ENCODE measurements at places on chromosomes 6 and 20.

- no peak for DNase-seq
Measured at GRCh38 chr6:126118058-126118755, 131.9 kb downstream of the TRMT11 start.

DNA sequence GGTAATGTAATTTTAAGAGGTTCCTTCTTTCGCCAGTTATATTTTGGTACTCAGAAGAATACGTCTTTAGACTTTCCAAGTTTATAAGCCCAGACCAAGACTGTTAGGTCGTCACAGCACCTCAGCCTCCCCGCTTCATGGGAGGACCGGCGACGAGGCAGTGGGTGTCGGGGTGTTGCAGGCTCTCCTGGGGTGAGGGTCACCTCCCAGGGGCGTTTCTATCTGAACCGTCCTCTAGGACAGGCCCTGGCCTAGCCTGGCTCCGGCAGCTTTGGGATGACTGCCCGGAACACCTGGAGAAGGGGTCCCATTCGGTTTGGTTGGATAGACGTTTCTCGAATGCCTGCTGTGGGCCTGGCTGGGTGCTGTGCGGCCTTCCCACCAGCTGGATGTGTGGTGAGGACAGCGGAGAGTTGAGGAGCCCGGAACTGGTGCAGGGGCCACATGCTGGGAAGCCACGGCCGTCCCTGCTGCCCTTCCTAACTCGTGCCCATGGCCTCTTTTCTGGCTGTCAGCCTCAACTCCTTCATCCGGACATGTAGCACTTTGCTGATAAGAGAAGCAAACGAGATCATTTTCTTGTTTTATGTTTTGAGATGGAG is 1.1 kb downstream of the OSBPL2 start:
- no peak for DNase-seq

GRCh38 chr6:109424946-109425345 is 15.5 kb downstream of the PPIL6 start:
- no peak for DNase-seq

GRCh38 chr20:59010995-59011873 is 4.2 kb upstream of the CTSZ start:
- no peak for DNase-seq

- no peak for DNase-seq
Measured at GRCh38 chr6:163828038-163828795, 413.7 kb downstream of the QKI start.

DNA sequence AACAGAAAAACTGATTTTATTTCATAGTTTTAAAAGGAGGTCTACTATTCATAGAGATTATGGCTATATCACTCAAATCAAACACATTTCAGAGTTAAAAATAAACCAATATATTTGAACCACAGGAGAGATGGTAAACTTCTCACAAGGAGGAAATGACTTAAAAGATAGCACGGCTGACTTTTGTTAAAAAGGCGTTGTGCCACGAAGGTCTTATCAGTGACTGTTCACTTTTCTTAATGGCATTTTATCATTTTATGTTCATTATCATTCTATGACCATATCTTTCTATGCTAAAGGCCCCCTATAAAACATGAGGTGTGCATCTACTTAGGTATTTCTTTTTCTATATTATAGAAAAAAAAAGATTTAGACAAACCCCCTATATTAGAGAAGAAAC is 19.6 kb downstream of the ELOVL4 start:
- DNase-seq = no peak

GRCh38 chr6:33112148-33112547 is 36.4 kb downstream of the HLA-DPB1 start:
- DNase-seq = peak; percentile 50

DNA sequence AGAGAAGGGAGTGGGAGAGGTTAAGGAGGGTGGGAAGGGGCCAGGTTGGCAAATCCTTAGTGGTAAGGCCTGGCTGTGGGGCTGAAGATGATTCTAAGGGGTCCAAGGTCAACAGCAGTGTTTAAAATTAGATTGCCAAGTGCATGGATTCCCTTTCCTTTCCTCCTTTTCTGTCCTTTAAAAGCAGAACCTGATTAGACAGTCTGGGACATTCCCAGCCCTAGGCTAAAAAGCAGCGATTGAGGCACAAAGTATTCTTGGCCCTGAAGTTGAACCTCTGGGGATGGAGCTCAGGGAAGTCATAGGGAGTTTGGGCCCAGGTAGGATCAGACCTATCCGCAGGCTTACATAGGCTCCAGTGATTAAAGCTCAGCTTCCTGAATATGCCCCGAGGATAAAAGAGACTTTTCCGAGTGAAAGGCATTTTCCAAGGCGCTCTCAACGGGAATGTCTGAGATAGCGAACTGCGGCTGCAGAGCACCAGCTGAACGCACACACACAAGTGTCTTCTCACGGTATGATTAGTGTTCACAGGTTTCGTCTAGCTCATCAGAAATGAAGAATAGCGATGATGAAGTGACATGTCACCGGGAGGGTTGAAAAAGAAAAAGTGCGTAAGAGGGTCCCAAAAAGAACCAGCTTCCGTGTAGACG is 787 bp upstream of the CARMIL1 start:
- DNase-seq = peak; percentile 28

DNA sequence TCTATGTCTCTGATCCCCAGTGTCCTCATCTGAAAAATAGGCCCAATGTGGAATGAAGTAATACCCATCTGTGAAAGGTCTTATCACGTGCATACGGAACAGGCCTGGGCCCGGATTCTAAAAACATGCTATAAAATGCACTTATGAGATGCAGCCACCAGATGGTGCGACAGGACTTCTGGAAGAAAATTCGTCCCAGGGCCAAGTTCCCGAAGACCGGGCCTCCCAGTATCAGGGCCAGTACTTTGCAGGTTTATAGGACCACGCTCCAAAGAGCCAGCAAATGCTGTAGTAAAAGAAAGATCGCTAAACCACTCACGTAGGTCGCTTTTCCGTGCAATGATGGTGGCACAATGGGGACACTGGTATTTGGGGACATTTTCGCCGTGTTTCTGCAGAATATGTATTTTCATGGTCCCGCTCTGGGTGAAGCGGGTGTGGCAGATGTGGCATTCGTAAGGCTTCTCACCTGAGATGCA is 10.6 kb downstream of the CTCFL start:
- DNase-seq = peak; percentile 75

- no peak for DNase-seq
Measured at GRCh38 chr6:16166871-16167608, 38.2 kb downstream of the MYLIP start.

GRCh38 chr6:113909224-113909856 is 52.2 kb downstream of the MARCKS start:
- peak; percentile 66 for DNase-seq

- no peak for DNase-seq
Measured at GRCh38 chr6:118770112-118770788, 118.9 kb upstream of the CEP85L start.

GRCh38 chr6:42260396-42260888 is 42.8 kb upstream of the MRPS10 start:
- peak; percentile 69 for DNase-seq

DNA sequence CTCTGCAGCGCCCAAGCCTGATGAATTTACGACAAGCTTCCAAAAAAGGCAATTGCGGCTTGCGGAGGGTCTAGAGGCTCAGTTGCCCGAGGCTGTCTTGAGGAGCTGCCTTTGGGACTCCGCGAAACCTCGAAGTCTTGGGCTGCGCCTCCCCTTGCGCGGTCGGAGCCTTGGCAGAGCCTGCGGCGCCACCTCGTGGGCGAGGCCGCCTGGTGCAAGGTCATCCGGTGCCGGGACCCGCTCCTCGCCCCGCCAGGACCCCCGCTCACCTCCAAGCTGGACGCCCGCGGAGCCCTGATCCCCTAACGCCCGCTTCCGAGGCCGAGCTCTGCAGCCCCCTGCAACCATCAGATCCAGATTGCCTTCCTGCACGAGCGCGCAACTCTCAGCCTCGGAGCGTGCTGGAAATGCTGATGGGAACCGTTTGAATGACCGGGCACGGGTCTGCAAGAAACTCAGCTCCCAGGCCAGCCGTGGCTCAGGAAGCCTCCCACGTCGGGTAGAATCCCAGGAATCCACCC is 14.9 kb upstream of the FAM210B start:
- peak; percentile 92 for DNase-seq

DNA sequence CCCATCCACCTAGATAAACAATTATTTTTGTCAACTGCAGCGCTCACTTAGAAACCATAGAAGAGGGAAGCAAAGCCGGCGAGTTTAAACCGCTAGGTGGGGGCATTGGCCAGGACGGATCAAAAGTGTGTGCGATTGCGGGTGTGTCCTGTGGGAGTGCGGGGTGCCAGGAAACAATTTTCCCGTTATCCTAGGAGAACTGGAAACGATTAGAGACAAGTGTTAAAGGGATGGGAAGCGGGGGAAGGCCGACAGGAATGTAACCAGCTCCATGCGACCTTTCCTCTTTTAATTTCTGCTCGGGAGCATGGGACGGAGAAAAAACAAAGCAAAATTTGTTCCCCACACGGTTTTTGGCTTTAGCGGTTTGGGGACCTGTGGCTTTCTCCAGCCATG is 2.8 kb upstream of the HTR1B start:
- DNase-seq = peak; percentile 36

DNA sequence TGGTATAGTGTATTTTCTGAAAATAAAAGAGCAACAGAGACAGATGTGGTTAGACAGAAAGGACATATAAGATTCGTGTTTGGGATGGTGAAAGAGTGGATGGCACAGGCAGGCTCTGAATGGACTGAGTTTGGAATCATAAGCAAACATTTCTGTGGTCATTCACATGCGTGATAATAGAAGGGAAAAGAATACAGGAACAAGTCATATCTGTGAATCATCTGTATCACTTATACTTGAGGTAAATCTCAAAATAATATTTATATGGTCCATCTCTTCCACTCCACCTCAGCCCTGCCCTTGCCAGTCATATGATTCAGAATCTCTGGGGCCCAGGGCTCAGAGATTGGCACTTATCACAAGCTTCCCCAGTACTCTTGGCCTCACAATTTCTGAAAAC is 535.1 kb downstream of the BCKDHB start:
- no peak for DNase-seq

GRCh38 chr6:168228676-168229367 is 90.8 kb downstream of the DACT2 start:
- no peak for DNase-seq

DNA sequence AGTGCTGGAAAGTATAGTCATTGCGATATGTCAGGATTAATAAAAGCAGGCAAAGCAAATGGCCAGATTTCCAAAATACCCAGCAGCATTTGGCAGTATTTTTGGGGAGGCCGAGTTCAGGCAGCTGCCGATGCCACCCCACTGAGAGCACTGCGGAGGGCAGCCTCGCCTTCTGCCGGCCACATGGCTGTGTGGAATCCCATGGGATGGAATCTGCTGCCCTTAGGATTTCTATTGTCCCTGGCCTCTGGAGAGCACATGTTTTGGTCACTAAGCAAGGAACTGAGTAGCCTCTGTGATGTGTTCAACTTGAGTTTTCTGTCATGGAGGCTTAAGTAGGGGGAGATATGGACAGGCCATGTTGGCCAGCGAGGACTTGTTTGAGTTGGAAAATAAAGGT is 123.0 kb downstream of the FARS2 start:
- no peak for DNase-seq

GRCh38 chr6:22878706-22879105 is 309.3 kb downstream of the HDGFL1 start:
- no peak for DNase-seq

- peak; percentile 21 for DNase-seq
Measured at GRCh38 chr6:84772428-84773132, 8.2 kb upstream of the TBX18 start.

- no peak for DNase-seq
Measured at GRCh38 chr6:134446218-134446848, 128.4 kb upstream of the SGK1 start.

DNA sequence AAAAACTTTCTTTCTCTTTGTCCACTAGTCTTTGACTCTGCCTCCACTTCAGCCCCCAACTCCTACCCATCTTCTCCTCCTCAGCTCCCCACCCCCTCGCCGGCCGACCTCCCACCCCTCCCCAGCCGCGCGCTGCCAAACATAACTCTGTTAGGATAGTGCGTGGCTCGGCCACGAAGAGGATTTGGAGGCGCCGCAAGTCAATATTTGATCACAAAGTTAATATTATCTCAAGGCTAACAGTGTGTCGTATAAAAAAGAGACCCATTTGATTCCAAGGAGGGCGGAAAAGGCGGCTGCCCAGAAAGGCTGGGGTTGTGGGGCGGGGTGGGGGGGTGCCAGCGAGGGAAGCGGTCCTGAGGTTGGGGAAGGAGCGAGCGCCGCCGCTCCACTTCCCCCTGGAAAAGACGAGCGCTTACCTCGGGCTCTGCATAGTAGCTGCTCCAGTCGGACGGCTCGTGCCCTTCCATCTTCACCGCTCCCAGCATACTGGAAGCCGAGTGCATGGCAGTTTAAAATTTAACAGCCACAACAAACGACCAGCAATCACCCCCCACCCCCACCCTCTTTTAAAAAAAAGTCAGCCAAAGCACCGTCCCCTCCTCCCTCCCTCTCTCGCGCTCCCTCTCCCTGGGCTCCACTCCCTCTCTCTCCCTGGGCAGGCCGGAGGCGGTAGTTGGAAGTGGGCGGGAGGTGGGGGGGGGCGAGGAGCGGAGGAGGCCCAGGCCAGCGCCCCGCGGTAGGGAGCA is 425 bp downstream of the FOXA2 start:
- DNase-seq = no peak

DNA sequence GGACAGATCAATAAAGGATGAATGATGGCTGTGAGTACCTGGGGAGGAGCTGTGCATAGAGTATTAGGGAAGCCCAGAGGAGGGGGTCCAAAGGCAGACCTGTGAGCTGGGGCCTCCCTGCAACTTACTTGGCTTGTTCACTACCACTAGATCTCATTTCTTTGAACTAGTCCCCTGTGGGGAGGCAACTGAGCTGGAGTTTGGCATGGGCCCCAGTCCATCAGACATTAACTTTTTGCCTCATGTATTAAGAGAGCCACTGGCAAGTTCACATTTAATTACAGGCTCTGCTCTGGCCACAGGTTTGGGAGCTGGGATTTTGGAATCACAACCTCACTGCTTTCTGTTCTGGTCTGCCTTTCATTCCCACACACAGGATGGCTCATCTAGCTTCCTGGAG is 254.1 kb downstream of the PRL start:
- no peak for DNase-seq
